ENCODE measurements at places on chromosomes 7 and 10. TPM values are rescaled to one million over a fixed set of nuclear protein-coding genes. Genes with fewer than 3 reads are reported as not detected.

AGR3 gene
- total RNA-seq, result not detected

GFRA1 gene
- total RNA-seq, result 46.3 TPM

CALML5 gene
- total RNA-seq, result not detected

ADAM12 gene
- total RNA-seq, result 3.3 TPM

SPDYE16 gene
- total RNA-seq, result not detected

MUC12 gene
- total RNA-seq, result not detected

GPRIN2 gene
- total RNA-seq, result 0.42 TPM

NAT16 gene
- total RNA-seq, result not detected

TMEM229A gene
- total RNA-seq, result not detected

MPP7 gene
- 1.6 TPM for total RNA-seq

NAMPT gene
- total RNA-seq, result 61.5 TPM

KLF14 gene
- not detected for total RNA-seq

DMBT1 gene
- total RNA-seq, result not detected

SLC18A3 gene
- total RNA-seq, result not detected

TAX1BP1 gene
- 101 TPM for total RNA-seq

TMEM178B gene
- total RNA-seq, result not detected

LIMK1 gene
- total RNA-seq, result 60.5 TPM

ENTPD1 gene
- total RNA-seq, result not detected

PDK4 gene
- not detected for total RNA-seq

ZNF12 gene
- total RNA-seq, result 17.4 TPM

MNX1 gene
- total RNA-seq, result not detected

SFTPA2 gene
- total RNA-seq, result not detected

SLK gene
- total RNA-seq, result 47.6 TPM

UPK3B gene
- total RNA-seq, result not detected

IDI2 gene
- not detected for total RNA-seq

OR2A42 gene
- total RNA-seq, result not detected

STMP1 gene
- 18.6 TPM for total RNA-seq

MAGI2 gene
- 0.82 TPM for total RNA-seq

CPA2 gene
- not detected for total RNA-seq

MICALL2 gene
- 7.7 TPM for total RNA-seq

AUTS2 gene
- 0.03 TPM for total RNA-seq

MOGAT3 gene
- not detected for total RNA-seq

PPP1R17 gene
- not detected for total RNA-seq

OR13A1 gene
- not detected for total RNA-seq

EIF4H gene
- 246 TPM for total RNA-seq

TMEM140 gene
- 2.2 TPM for total RNA-seq
